ENCODE measurements at places on chromosomes 6 and 20. TPM values are rescaled to one million over a fixed set of nuclear protein-coding genes. Genes with fewer than 3 reads are reported as not detected.
A peak's percentile ranks its signal among the peaks of the same experiment; 100 is the strongest.

- H3K4me3 ChIP-seq, result no peak overlapping the region
- no peaks in the 10 kb centered on the region for H3K36me3 ChIP-seq
- H3K4me1 ChIP-seq, result no peaks in the 10 kb centered on the region
- ATAC-seq, result no peak
- H3K27me3 ChIP-seq, result peaks cover 20% of the 10 kb centered on the region
Measured at GRCh38 chr20:19742974-19743639, 15.0 kb upstream of the RIN2 start.

- H3K27me3 ChIP-seq, result peaks cover 6% of the 10 kb centered on the region
- H3K27ac ChIP-seq, result no peak overlapping the region
- H3K36me3 ChIP-seq, result no peaks in the 10 kb centered on the region
- no peak for ATAC-seq
- H3K4me1 ChIP-seq, result no peaks in the 10 kb centered on the region
Measured at GRCh38 chr20:40435146-40435895, 253.7 kb downstream of the MAFB start.

DNA sequence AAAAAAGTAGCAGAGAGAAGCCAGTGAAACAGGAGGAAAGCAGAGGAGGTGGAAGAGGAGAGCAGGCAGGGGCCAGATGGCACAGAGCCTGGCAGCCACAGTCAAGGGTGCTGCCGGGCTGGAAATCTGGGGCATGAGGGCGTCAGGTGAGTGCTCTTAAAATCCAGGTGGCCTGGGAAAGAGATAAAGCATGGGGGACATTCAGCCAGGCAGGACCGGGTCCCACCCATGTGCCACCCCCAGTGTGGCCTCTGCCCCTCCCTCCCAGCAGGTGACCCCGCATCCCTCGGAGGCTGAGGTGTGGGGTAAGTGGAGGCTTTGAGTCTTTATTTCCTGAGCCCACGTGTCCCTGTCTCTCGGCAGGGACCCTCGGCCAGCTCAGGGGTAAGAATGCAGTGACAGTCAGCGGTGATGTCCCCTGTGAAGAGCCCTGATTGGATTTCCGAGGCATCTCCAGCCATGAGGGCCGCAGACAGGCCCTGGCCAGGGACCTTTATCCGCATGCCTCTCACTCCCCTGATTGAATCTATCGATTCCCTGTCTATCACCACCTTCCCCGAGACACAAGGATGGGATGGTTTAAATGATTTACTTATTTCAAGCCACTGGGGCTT is 33.8 kb upstream of the SULF2 start:
- H3K4me1 ChIP-seq, result no peaks in the 10 kb centered on the region
- no peaks in the 10 kb centered on the region for H3K36me3 ChIP-seq
- H3K27ac ChIP-seq, result no peak overlapping the region
- no peak overlapping the region for H3K4me3 ChIP-seq

DNA sequence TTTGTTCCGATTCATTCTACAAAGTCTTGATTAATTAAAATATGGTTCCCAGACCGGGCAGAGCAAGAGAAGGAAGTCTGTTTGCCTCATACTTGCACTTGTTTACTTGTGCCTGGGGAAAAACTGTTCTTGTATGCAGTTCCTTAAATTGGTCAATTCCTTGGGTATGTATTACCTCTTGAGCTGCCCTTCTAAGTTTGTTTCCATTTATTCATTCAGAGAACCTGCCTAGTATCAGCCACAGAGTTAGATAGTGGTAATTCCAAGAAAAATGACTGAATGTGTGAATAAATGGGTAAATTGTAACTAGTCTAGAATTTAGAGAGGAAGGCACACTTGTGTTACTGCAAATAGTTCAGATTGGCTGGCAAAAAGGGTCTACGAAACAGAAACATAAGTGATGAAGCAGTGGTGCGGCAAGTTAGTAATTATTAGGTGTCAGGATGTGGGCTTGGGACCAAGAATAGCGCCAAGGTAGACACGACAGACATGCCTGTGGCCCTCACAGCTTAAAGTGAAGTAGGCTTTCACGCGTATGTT is 525 bp upstream of the MAK start:
- peak overlapping the region; percentile 80 for H3K4me3 ChIP-seq
- H3K27me3 ChIP-seq, result peaks cover 43% of the 10 kb centered on the region
- H3K4me1 ChIP-seq, result peaks cover 20% of the 10 kb centered on the region
- H3K36me3 ChIP-seq, result peaks cover 8% of the 10 kb centered on the region
- H3K27ac ChIP-seq, result peak overlapping the region; percentile 99
- peak; percentile 83 for ATAC-seq

- H3K4me1 ChIP-seq, result no peaks in the 10 kb centered on the region
- no peaks in the 10 kb centered on the region for H3K36me3 ChIP-seq
Measured at GRCh38 chr6:4327841-4328240, 192.5 kb upstream of the ECI2 start.

DNA sequence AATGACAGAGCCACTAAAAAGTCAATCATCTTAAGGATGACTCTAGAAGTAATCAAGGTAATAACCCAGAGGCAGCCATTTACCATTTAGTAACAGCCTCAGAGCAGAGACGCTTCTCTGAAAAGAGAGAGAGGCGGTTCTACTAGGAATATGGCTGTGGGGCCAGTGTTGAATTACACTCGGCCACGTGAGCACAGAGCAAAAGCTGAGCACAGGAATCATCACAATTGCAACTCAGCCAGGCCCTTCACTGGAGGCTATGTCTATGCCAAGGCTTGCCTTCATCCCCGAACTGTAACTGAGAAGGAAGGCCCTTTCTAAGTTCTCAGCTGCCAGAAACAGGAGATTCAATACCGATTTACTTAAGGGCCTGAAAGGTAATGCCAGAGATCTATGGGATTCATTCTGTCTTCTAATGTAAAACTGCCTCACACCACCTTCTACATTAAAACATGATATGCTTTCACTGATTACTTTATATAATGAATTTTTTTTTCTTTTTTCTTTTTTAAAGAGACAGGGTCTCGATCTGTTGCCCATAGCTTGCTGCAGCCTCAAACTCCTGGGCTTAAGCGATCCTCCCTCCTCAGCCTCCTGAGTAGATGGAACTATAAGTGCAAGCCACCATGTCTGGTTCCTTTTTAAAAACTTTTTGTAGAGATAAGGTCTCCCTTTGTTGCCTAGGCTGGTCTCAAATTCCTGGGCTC is 67.6 kb downstream of the NUDT3 start:
- no peak for ATAC-seq
- H3K4me3 ChIP-seq, result no peak overlapping the region
- H3K4me1 ChIP-seq, result no peaks in the 10 kb centered on the region

GRCh38 chr20:10721137-10721896 is 47.5 kb upstream of the JAG1 start:
- H3K27me3 ChIP-seq, result peaks cover 52% of the 10 kb centered on the region
- no peaks in the 10 kb centered on the region for H3K36me3 ChIP-seq
- no peak for ATAC-seq
- no peak overlapping the region for H3K4me3 ChIP-seq
- no peak overlapping the region for H3K27ac ChIP-seq

DNA sequence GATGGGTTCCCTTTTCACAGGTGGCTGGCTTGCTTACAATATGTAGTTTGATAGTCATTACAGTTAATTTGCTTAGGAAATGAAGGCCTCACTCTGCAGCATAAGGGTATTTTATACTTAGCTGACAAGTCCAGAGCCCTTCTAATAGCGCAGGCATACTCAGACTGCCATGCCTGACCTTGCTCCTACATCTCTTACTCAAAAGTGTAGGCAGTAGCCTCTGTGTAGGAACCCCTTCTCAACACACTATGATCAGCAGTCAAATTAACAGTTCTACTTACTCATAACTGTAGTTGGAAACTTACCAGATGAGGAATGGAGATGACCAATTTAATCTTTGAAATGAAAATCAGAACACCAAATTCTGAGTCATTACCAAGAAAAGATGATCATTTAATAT is 373.5 kb downstream of the TBC1D32 start:
- H3K36me3 ChIP-seq, result no peaks in the 10 kb centered on the region
- ATAC-seq, result no peak
- no peaks in the 10 kb centered on the region for H3K4me1 ChIP-seq
- H3K27ac ChIP-seq, result no peak overlapping the region
- no peaks in the 10 kb centered on the region for H3K27me3 ChIP-seq

- H3K4me1 ChIP-seq, result peaks cover 65% of the 10 kb centered on the region
- no peak for ATAC-seq
- peaks cover 12% of the 10 kb centered on the region for H3K36me3 ChIP-seq
- H3K27me3 ChIP-seq, result no peaks in the 10 kb centered on the region
Measured at GRCh38 chr6:137820952-137821351, 46.1 kb upstream of the TNFAIP3 start.

DNA sequence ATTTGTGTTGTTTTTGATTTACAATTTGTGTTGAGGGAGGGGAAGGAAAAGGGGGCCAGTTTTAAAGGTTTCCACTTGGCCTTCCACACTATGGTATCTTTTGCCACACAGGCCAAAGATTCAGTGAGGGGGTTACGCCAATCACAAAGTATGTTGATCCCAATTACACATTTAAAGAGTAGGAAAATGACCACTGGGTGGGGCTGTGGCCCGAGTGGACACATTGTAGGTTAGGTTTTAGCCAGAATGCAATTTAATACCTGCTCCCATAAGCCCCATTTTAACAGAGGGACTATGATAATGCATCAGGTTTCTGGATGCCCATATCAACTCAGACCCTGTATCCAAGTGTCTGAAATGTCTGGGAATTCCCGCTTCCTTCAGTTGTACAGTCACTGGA is 15.6 kb downstream of the VGLL2 start:
- H3K4me1 ChIP-seq, result no peaks in the 10 kb centered on the region
- no peak overlapping the region for H3K27ac ChIP-seq
- H3K27me3 ChIP-seq, result peaks cover 18% of the 10 kb centered on the region
- H3K4me3 ChIP-seq, result no peak overlapping the region

DNA sequence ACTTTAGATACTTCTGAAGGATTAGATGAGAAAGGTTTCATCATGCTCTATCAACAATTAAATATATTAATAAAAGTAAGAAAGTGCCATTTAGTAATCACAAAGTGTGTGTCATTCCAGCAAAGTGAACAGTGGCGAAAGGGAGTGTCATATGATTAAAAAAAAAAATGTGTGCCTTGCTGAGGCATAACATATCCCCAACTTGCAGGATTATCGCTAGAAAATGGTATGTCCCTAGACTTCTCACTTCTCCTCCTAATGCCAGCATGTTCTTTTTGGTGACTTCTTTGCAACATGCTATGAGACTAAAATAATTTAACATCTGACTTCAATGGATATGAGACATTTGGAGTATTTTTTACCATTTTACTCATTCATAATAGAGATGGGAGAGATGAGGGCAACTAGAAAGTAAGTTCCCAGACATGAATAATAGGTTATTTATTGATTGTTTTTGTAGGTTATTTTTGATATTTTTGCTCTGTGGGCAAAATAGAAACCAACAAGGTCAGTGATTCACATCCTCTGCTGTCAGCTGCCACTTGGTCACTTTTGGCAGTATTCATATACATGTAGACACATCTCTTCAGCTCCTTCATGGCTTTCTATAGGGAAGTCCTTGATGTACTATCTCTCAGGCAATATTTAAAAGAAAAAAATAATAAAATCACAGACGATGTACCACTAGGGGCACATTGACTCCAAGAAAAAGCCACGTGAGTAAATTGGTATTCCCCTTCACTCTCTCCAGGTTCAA is 370.1 kb downstream of the BMP2 start:
- no peak overlapping the region for H3K4me3 ChIP-seq
- no peaks in the 10 kb centered on the region for H3K36me3 ChIP-seq
- no peaks in the 10 kb centered on the region for H3K4me1 ChIP-seq
- no peak overlapping the region for H3K27ac ChIP-seq
- H3K27me3 ChIP-seq, result no peaks in the 10 kb centered on the region
- no peak for ATAC-seq

DNA sequence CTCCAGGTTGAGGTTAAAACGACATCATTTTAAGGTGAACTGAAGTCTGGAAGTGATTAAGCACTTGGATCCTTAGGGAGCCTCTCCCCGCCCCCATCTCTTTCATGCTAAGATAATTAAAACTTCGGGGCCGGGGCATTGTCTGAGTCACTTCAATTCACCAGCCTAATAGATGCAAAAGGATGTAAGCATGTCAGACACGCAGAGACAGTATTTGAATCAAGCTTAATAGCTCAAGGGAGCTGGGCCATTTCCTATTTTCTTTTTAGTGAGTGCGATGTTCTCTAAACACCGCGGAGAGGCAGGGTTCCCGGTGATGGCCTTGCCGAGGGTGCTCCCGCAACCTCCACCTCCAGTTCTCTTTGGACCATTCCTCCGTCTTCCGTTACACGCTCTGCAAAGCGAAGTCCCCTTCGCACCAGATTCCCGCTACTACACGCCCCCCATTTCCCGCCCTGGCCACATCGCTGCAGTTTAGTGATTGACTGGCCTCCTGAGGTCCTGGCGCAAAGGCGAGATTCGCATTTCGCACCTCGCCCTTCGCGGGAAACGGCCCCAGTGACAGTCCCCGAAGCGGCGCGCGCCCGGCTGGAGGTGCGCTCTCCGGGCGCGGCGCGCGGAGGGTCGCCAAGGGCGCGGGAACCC is 516 bp upstream of the IRF4 start:
- peak overlapping the region; percentile 95 for H3K27ac ChIP-seq
- peaks cover 68% of the 10 kb centered on the region for H3K36me3 ChIP-seq
- ATAC-seq, result peak; percentile 33
- no peaks in the 10 kb centered on the region for H3K27me3 ChIP-seq

DNA sequence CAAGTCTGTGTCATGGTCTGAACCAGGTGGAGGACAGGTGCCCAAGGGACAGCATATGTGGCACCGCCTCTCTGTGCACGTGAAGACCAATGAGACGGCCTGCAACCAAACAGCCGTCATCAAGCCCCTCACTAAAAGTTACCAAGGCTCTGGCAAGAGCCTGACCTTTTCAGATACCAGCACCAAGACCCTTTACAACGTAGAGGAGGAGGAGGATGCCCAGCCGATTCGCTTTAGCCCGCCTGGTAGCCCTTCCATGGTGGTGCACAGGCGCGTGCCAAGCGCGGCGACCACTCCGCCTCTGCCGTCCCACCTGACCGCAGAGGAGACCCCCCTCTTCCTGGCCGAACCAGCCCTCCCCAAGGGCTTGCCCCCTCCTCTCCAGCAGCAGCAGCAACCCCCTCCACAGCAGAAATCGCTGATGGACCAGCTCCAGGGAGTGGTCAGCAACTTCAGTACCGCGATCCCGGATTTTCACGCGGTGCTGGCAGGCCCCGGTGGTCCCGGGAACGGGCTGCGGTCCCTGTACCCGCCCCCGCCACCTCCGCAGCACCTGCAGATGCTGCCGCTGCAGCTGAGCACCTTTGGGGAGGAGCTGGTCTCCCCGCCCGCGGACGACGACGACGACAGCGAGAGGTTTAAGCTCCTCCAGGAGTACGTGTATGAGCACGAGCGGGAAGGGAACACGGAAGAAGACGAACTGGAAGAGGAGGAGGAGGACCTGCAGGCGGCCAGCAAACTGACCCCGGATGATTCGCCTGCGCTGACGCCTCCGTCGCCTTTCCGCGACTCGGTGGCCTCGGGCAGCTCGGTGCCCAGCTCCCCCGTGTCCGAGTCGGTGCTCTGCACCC is 109.5 kb upstream of the RAB32 start:
- peaks cover 36% of the 10 kb centered on the region for H3K27me3 ChIP-seq
- peak; percentile 5 for ATAC-seq
- H3K4me1 ChIP-seq, result no peaks in the 10 kb centered on the region
- no peak overlapping the region for H3K27ac ChIP-seq
- H3K36me3 ChIP-seq, result no peaks in the 10 kb centered on the region

The SMOC2 gene
- not detected for total RNA-seq

The TRAPPC3L gene
- not detected for total RNA-seq

The SGK2 gene
- total RNA-seq, result 0.22 TPM

Data from activated T-helper 17 cell treated with anti-CD3 and anti-CD28 coated beads, Interleukin-2, amount 50 U/mL, for 72 hours (primary cell).